Activated naive CD4-positive, alpha-beta T cell treated with anti-CD3 and anti-CD28 coated beads, Interleukin-2, amount 10 ng/mL, durations not matched to agents 5 hours and 36 hours (primary cell): ENCODE measurements at places on chromosomes 7 and 10. TPM values are rescaled to one million over a fixed set of nuclear protein-coding genes. Genes with fewer than 3 reads are reported as not detected.

The ASAH2 gene
- total RNA-seq, result 1.6 TPM

The GAD2 gene
- not detected for total RNA-seq

The SYT15B gene
- total RNA-seq, result 0.25 TPM

The ELOVL3 gene
- not detected for total RNA-seq

The PRLHR gene
- total RNA-seq, result not detected

The LFNG gene
- total RNA-seq, result 99.9 TPM

The SLC26A5 gene
- total RNA-seq, result not detected

The SLC18A3 gene
- not detected for total RNA-seq

The EPO gene
- total RNA-seq, result not detected

The CRHR2 gene
- not detected for total RNA-seq

The WEE2 gene
- total RNA-seq, result not detected

The TAF6 gene
- 53.3 TPM for total RNA-seq
